Fibroblast of skin of right quadriceps (primary cell): ENCODE measurements at places on chromosomes 7 and 10.

DNA sequence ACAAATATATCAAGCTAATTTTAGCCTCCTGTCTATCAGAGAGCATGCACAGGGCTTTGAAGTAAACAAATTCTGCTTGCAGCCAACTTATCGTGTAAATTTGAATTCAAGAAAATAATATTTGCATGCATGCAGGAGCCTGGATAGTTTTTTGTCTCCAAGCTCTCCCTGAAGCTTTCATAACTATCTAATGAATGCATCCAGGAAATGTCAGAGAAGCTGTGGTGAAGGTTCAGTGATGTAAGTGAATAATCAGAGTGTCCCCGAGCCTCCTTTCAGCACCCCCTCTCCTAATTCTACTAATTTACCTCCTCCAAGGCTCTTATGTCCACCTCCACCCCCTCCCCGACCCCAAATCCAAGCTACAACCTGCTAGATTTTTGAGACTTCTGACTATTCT lies 172.0 kb upstream of the ZNF32 start:
- peak; percentile 33 for DNase-seq

DNA sequence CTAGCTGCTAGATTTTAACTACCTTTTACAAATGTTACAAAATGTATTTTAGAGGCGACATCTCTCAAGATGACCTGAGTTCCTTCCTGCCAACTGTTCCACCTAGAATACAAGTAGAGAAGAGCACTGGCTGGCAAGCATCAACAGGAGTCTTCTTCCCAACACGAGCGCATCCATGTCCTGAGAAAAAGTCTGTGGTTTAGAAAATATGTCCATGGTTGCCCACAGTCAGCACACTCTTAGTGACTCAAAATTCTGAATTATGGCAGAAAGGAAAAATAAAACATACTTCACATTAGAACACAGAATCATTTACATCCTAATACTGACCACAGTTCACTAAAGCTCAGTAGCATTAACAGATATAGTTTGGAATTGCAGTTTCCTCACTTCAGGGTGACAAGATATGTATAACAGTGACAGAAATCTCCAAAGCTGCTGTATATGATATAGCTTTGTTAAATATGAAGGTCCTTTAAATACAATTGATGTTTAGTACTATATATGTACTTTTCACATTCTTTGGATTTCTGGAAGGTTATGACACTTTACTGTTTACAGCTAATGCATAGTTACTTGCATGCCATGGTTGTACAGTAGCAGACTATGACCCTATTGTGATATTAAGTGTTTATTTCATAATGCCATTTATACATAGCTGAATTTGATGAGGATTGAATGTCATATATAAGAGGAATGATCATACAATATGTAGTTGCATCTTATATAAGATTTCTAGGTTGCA lies 327.1 kb downstream of the GFRA1 start:
- DNase-seq, result peak; percentile 64

DNA sequence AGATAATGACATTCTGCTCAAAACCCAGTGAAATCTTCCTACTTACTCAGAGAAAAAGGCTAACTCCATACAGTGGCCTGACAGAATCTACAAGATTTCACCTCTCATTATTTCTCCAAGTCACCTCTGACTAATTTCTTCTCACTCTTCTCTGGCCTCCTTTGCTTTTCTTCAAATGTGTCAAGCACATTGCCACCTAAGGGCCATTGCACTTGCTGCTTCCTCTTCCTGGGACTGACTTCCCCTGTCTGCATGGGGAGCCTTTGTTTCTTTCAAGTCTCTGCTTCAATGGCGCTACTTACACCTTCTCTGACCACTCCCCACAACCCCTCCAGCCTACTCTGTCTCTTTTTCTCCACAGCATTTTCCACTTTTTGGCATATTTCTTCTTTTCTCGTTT lies 36.0 kb downstream of the PRTFDC1 start:
- no peak for DNase-seq

GRCh38 chr7:140229591-140230515 lies 53.1 kb upstream of the KDM7A start:
- DNase-seq, result no peak

- DNase-seq, result peak; percentile 68
Observed at GRCh38 chr10:93893646-93894515, at the start of gene SLC35G1. Gene SLC35G1, plus strand, starts transcription at chr10:93893978. Its CDS starts 56 bp downstream, at chr10:93894034.

- DNase-seq, result no peak
Observed at GRCh38 chr10:1957057-1957456, 219.7 kb upstream of the ADARB2 start.

- no peak for DNase-seq
Observed at GRCh38 chr7:54877683-54878082, 118.7 kb upstream of the SEC61G start.

GRCh38 chr10:26374426-26374825 lies 63.7 kb upstream of the APBB1IP start:
- DNase-seq, result no peak

DNA sequence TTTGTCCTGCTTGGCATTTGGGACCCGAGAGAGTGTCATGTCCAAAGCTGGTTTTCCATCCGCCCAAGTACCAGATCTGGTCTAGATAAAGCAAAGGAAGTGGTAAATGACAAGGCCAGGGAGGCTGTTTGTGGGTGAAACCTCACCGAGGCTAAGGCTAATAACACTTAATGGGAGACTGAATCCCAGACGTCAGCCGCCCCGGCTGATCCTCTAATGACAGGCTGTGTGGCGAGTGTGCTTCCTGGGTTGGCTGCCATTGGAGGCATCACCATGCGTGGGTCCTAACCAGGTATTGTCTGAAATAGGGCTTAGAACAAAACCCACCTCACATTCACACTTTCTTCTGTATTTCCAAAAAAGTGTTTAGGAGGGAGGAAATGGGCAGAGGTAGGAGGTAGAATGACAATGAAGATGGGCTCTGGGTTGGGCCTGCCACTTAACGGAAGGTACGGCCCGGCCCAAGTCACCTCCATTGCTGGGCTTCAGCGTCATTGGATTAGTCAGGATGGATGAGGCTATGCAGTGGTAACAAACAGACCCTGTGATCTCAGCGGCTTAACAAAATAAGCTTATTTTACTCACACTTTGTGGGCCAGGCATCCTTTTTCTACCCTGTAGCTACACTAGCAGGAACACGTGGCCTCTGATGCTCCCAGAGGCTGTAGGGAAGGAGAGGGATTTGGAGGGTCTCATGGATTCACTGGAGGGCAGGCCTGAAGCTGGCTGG lies 59.7 kb downstream of the PROSER2 start:
- no peak for DNase-seq

DNA sequence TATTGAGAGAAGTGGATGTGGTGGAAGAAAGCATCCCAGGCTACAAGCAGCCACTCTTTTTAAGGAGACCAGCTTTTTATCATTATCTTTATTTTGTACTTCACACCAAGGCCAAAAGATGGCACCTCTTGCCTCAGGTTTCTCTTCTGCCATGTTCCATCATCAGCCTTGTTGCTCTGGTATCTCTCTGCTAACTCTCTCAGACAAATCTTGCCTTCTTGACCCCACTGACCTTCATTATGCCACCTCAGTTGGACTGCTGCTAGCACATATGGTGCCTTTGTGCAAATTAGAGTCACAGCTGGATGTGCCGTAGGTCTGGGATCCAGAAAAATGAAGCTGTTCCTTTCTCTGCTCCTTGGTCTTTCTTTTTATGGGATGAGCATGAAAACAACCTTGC lies 47.1 kb upstream of the DYNC1I1 start:
- no peak for DNase-seq

DNA sequence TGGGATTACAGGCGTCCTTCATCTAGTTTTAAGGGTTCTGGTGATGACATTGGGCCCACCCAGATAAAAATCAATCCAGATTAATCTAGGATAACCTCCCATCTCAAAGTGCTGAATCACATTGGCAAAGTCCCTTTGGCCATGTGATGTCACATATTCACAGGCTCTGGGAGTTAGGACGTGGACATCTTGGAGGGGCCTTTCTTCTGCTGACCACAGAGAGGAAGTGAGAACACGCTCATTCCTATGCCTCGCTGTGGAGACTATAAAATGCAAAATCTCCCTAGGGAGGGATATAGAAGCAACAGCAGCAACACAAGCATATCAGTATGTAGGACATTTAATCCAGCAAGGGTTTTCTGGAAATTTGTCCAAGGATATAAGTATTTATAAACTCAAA lies 266.0 kb upstream of the PITRM1 start:
- peak; percentile 20 for DNase-seq

DNA sequence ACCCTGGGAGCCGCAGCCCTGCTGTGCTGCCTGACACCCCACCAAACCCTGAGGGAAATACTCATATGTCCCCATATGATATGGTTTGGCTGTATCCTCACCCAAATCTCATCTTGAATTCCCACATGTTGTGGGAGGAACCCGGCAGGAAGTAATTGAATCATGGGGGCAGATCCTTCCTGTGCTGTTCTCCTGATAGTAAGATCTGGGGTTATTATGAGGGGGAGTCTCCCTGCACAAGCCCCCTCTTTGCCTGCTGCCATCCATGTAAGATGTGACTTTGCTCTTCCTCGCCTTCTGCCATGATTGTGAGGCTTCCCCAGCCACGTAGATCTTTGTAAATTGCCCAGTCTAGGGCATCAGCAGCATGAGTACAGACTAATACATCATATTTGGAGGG lies 68.7 kb downstream of the RGS10 start:
- DNase-seq, result no peak

- no peak for DNase-seq
Observed at GRCh38 chr7:154853727-154854095, 149.2 kb downstream of the PAXIP1 start.

DNA sequence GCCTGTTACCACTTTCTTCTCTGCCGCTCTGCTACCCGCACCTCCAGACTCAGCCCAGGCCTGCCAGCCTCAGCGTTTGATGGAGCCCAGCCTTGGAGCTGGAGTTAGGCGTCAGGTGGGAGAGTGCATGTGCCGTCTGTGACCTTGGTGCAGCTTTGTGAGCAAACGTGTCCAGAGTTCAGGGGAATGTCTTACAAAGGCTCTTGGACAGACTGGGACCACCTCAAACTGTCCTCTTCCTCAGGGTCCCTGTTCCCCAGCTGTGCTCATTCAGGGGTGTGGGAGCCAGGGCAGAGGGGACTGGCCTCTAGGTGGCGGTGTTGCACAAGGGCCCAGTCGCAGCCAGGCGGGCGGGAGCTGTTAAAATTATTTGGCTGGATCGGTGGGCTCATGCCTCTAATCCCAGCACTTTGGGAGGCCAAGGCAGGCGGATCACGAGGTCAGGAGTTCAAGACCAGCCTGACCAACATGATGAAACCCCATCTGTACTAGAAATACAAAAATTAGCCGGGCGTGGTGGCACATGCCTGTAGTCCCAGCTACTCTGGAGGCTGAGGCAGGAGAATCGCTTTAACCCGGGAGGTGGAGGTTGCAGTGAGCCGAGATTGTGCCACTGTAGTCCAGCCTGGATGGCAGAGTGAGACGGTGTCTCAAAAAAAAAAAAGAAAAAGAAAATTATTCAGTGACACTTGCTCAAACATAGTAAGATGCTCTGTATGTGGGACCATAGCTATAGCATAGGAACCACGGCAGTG lies 89.2 kb downstream of the ADCY1 start:
- DNase-seq, result peak; percentile 9

GRCh38 chr7:45359250-45359649 lies 201.7 kb downstream of the RAMP3 start:
- no peak for DNase-seq

- DNase-seq, result no peak
Observed at GRCh38 chr10:29397221-29397620, 108.4 kb downstream of the LYZL1 start.

GRCh38 chr7:90232430-90232829 lies 12.5 kb upstream of the CFAP69 start:
- DNase-seq, result peak; percentile 12

- no peak for DNase-seq
Observed at GRCh38 chr7:88233828-88234227, 14.0 kb upstream of the SRI start.

GRCh38 chr10:71233482-71233892 lies 21.1 kb downstream of the UNC5B start:
- DNase-seq, result no peak

GRCh38 chr7:151705636-151706276 lies 171.2 kb downstream of the PRKAG2 start:
- DNase-seq, result peak; percentile 69

GRCh38 chr7:149036676-149037075 lies 8.4 kb upstream of the PDIA4 start:
- no peak for DNase-seq

- DNase-seq, result no peak
Observed at GRCh38 chr10:97927622-97928021, 78.0 kb downstream of the GOLGA7B start.

DNA sequence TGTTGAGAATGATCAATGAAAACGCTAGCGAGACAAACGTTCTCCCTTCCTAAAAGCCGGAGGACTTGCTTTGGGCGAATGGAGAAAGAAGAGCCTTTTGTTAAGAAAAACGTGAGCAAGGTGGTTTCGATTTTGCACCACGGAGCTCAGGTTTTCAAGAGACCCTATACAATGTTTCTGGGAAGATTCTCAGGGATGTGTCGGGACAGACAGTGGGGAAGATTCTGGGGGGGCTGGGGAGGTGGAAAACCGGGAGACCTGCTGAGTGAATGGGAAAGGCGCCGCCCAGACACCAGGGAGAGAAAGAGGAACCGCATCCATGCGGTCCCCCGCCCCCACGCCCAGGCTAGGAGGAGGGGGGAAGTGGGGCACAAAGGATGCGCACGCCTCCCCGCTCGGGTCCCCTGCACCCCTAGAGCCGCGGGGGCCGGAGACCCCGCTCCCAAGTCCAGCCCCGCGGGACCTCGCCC lies 745 bp downstream of the YWHAG start:
- DNase-seq, result peak; percentile 40

DNA sequence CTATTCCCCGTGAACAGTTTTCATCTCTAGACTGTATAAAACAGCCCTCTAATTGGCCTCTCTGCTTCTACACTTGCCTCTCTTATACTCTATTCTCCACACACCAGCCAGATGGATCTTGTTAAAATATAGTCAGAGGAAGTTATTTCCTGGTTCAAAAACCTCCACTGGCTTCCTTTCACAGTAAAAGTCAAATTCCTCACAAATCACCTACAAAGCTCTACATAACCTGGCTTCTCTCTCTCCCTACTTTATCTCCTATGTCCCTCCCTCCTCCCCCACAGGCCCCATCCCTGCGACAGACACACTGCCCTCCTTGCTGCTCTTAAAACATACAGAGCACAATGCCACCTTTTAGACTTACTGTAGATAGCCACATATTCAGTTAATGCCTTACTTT lies 60.1 kb downstream of the TPK1 start:
- no peak for DNase-seq

GRCh38 chr10:1515780-1516491 lies 221.4 kb downstream of the ADARB2 start:
- DNase-seq, result no peak

GRCh38 chr10:126849646-126850045 lies 55.6 kb upstream of the DOCK1 start:
- no peak for DNase-seq
